Stimulated activated CD4-positive, alpha-beta T cell treated with anti-CD3 and anti-CD28 coated beads, Interleukin-1b, Interleukin-23, amount 100 ng/mL, for 1 hour (primary cell): ENCODE measurements at places on chromosomes 2 and 18.

DNA sequence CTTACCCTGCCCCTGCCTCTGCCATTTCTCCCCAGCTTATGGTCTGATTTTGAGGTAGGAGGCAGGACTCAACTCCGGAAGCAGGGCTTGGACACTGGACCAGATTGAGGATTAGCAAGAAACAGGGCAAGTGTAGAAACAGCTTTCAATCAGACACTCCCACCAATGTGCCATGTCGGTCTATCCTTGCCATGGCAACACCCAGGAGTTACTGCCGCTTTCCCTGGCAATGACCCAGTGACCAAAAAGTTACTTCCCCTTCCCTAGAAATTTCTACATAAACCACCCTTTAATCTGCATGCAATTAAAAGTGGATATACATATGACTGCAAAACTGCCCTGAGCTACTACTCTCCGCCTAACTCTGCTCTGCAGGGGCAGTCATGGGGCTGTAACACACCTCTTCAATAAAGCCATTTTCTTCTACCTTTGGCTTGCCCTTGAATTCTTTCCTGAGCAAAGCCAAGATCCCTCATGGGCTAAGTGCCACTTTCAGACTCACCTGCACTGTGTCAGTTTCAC lies 156.7 kb downstream of the LPIN1 start:
- no peak for DNase-seq

DNA sequence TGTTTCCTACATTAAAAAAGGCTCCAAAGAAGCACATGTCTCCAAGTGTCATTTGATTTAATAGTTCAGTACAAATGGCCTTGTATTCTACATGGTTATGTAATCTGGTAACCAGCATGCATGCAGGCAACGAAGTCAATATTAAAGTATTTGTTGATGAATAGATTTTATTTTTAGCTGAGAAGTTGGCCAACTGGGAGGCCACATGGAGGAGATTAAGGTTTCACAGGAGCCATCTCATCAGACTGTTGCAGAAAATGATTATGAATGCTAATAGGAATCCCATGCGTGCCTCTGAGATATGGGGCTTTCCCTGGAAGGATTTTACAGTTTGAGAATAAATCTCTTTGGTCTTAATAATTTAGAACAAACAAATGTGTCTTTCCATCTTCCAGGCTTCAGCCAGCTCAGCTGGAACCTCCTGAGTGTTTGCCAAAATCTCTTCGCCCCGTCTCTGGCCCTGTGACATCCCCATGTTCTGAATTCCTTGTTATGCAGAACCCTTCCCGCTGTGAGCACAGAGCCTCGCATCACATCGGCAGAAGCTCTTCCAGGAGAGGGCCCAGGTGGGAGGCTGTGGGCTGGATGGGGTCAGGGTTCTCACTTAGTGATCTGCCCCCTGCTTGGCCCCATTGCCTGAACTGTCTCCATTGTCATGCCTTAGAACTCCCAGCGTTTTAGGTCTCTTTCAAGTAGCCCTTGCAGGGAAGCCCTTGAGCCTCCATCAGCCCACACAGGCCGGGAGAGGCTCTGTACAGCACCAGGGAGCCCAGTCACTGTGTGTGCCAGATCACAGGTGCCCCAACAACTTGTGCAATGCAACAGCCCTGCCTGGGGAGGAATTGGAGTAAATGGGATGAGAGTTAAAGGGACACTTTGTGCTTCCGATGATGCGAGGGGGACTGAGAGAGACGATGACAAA lies 190.5 kb upstream of the TWIST2 start:
- no peak for DNase-seq

DNA sequence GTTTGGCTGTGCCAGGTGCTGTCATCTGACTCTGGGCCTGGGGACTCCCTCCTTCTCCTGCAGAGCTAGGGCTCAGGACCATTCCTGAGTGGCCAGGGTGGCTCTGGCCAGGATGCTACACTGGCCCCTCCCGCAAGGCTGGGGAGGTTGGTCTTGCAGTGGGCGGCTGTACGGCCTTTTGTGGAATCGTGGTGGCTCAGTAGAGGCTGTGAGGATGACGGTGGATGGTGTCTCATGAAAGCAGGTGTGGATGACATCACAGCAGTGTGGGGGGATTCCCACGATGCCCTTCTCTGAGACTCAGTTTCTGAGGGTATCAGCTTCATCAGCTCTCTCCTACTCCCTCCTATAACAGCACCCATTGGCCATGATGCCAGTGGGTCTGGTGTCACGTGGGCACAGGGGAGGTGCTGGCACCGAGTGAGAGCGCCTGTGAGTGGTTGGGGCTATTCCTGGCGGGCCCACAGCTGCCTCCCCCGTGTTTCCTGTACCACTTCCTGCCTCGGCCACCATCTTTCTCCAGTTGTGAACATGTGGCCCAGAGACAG lies 144.2 kb upstream of the HDAC4 start:
- DNase-seq = no peak

GRCh38 chr2:199727801-199728200 lies 123.2 kb downstream of the FTCDNL1 start:
- no peak for DNase-seq

- DNase-seq = no peak
These were observed 89.4 kb downstream of the DOK6 start for GRCh38 chr18:69490072-69490471.

DNA sequence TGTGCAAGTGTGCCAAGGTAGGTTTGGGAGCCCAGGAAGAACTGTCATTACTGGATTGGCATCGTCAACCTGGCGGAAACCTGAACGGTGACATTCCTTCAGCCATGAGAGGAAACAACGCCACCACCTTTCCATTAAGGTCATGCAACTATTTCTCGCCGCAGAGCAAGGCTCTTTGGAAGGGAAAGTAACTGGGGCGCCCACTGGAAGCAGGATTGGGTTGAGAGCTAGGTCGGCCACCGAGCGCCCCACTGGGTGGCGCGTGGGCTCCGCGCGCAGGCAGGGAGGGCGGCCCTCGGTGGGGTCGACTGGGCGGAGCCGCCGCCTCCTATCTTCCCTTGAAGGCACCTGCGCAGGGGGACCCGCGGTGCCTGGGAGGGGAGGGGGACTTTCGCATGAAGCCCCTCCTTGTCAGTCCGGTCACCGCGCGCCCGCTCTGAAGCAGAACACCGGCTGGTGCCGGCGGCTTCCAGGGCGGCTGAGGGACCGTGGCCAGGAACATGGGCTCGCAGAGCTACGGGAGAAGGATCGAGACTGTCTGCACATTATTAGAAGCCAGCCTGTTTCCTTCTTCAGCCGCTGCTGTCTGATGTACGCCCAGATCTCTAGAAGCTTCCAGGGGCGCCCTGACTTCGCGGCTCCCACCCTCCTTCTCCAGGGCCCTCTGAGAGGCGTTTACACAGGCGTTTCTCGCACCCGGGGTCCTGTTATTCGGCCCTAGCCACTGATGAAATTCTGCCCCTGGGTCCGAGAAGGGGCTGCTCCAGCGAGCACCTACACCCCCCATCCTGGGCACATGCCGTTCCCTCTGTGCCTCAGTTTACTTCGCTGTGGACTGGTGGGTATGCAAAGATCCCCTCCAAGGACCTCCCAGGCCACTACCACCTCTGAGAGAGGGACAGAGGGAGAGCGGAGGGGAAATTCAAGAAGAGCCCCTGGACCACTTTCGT lies 27.3 kb upstream of the MAL start:
- DNase-seq = no peak

DNA sequence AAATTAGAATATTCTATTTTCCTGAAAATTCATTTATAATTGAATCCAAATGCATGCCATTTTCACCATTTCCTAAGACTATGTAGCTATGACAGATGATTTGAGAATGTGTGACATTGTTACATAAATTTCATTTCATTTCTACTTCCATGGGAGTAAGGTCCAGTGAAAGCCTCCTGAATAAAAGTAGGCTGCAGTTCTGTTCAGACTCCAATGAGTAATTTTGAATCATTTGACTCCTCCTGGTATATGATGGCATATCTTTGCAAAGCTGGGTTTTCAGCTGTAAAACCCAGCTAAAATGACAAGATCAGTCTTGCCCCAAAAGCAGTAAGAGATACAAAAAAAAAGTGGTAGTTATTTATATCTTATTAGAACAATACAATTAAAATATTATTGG lies 101.0 kb upstream of the DNAJC10 start:
- no peak for DNase-seq

DNA sequence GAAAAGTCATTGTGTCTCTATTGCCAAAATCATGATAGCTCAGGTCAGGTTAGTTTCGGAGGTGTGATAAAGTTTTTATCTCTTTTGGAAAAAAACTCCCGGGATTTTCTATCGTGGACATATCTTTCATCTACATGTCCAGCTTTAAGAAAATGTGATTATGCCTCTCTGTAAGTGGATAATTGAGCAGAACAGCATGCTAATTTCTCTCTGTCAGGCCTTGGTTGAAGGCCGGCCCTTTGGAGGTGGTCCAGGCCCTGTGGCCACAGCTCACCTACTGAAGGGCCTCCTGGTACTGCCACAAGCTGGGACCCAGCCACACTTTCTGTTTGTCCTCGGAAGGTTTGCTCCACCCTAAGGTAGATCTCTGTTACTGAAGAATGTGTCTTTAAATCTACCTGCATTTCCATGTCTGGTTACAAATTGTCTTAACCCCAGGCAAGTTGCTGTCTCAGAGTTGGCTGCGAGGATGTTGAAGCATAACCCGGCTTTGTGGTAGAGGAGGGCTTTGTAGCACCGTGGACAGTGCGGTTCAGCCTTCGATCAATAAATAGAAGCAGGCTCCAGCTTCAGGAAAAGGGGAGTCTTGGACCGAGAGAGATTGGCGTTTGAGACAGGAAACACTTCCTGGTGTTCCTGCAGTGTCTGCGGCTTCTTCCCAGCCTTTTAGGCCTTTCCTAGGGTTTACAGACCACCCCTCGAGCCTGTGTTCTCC lies 25.5 kb downstream of the TCF7L1 start:
- DNase-seq = no peak

GRCh38 chr2:105894327-105894944 lies 149.7 kb downstream of the NCK2 start:
- DNase-seq = no peak

DNA sequence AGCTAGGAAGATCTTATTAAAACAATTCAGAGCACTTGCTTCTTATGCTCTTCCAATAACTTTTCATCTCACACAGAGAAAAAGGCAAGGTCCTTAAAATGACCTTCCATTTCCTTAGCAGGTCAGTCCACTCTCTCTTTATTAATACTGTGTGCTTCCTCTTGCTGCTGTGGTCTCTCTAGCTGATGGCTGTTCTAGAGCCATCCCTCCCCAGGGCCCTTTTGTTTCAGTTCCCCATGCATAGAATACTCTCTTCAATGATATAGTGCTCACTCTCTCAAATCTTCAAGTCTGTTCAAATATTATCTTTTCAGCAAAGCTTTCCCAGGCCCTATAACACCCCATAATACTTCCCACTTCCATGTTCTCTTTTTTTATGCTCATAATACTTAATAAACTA lies 469.3 kb downstream of the METTL4 start:
- DNase-seq = no peak

GRCh38 chr2:227703280-227703732 lies 14.5 kb downstream of the SLC19A3 start:
- DNase-seq = no peak

- no peak for DNase-seq
These were observed 119.8 kb upstream of the CCDC68 start for GRCh38 chr18:55079067-55079466.

GRCh38 chr18:73563901-73564472 lies 583.6 kb downstream of the FBXO15 start:
- DNase-seq = no peak

GRCh38 chr2:95276888-95277245 lies 2.6 kb downstream of the PROM2 start:
- no peak for DNase-seq

DNA sequence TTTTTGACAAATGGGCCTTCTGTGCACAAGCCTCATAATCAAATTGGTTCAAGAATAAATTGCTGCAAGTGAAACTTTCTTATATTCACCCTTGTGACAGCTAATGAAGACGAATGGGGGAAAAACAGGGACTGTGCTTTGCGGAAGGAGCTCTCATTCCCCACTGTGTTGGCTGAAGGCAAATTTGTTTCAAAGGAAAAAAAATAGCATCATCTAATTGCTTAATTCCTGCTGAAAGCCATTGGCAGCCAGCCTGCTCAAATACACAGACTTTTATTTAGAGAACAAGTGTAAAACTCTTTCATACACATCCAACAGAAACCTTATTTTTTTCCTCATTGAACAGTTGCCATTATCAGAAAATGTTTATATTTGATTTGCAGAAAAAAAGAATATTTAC lies 172.3 kb downstream of the ARL6IP6 start:
- no peak for DNase-seq

- no peak for DNase-seq
These were observed 30.5 kb upstream of the EHBP1 start for GRCh38 chr2:62675062-62675461.

GRCh38 chr18:34643989-34644388 lies 66.1 kb upstream of the DTNA start:
- DNase-seq = no peak

- no peak for DNase-seq
These were observed 379.6 kb downstream of the FBXO15 start for GRCh38 chr18:73768043-73768442.

DNA sequence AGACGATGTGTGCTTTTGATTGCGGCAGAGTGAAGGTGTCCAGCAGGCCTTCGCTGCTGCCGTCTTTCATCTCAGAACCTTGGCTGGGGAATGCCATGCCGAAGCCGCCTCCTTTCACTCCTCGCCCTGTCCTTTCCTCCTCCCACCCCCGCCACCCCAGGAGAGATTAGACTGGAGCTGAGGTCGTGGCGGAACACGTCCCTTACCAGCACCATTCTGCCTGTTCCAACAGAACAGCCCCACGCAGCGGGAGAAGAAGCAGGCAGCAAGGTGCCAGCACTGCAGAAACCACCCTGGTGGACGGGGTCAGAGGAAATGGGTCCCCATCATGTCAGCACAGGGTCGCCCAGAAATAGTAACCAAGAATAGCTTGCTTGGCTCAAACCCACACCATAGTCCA lies 24.8 kb upstream of the RBM44 start:
- DNase-seq = no peak
